ENCODE measurements at places on chromosomes 2 and 18.

DNA sequence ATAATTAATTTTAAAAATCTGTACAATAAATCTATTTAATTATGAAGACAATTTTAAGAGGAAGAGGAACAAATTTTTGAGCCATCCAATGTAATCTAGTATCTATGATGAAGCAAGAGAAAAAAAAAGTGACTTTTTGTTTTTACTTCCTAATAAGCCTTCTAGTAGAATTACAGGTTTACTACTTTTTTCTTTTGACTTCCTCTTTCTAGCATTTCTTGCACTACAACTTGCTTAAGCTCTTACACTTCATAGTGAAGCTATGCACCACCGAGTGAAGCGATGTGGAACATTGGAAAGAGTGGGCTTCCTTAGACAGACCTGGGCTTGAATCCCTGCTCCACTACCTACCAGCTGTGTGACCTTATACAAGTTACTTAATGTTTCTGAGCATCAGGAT is 2.1 kb downstream of the SERPINB2 start:
- no peak for DNase-seq

- no peak for DNase-seq
Measured at GRCh38 chr2:65031341-65032018, 24.7 kb upstream of the CEP68 start.

GRCh38 chr2:215366440-215367032 is 54.7 kb downstream of the ATIC start:
- no peak for DNase-seq

- no peak for DNase-seq
Measured at GRCh38 chr18:10072671-10073175, 158.9 kb downstream of the VAPA start.
